Glutamatergic neuron (in vitro differentiated cells): ENCODE measurements at places on chromosomes 4 and X.

DNA sequence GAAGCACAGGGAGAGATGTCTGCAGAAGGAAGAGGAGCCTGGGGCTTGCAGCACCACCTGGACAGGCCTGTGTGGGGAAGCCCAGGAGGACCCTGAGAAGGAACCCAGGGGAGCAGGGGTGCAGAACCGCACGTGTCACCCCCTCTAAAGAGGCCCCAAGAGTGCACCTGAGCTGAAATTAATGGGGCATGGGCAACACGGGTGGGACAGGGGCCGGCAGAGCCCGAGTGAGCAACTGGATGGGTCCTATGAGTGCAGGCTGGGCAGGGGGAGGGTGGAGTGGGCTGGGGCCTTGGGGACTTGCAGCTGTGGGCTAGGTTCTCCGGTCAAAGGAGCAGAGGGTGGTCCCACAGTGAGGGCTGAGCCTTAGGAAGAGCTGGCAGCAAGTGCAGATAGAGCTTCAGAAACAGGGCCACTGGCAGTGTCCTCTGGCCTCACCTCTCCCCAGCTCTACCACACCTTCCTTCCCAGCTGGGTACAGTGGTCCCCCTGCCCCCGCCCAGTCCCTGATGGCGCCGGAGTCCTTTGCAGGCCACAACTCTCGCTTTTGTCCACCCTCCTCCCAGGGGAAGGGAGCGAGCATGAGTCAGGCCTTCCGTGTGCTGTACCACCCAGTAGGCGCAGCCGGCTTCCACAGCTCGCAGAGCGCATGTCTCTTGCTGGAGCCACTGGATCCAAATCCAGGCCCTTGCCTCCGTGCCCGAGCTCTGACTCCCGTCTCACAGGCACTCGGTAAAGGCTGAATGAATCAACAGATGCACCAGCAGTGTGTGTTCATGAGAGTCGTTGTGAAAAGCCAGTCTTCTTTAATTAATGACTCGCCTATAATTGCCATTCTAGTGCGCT, 131.6 kb downstream of the HMX1 start:
- no peak for DNase-seq

DNA sequence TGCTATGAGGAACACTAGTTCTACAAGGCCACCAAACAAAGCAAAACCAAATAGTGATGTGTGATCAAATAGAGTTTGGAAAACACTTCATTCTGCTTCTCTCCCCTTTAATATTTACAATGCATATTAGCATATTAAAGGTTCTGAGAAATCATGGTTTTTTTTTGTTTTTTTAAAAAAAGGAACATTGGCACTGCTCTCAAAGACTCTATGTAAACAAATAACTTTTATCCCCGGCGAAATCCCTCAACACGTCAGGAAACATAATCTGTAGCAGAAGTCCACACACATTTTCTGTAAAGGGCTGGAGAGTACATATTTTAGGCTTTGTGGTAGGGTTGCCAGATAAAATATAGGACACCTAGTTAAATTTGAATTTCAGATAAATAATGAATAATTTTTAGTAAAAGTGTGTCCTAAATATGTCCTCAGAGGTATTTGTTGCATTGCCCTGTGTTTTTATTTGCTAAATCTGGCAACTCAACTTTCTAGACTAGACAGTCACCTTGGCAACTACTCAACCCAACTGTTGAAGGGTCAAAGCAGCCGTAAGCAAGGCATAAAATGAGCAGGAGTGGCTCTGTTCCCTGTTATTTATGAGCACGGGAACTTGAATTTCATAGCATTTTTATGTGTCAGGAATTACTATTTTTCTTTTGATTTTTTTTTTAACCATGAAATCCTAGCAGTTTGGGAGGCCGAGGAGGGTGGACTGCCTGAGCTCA, 8.6 kb downstream of the SPATA4 start:
- DNase-seq = no peak

GRCh38 chr4:108849611-108850168, 86.8 kb upstream of the ETNPPL start:
- no peak for DNase-seq

DNA sequence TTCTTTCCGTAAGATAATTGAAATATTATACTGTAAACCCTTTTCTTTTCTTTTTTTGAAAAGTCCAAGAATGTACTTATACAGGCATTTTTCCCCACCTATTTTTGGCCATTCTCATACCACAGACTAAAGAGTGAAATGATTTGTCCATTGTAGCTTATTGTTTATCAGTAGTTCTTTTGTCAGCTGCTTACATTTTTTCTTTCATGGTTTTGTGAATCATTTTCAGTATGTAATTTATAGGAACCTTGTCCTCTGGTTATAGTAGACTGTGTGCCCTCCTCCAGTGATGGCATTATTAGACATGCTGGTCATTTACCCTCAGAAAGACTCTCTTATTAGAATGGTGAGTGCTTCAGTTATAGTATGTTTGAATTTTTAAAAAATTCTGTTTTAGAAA, 56.7 kb downstream of the CCKAR start:
- no peak for DNase-seq
